Hepatic stellate cell (primary cell): ENCODE measurements at places on chromosomes 6 and 20.
A peak's percentile ranks its signal among the peaks of the same experiment; 100 is the strongest.

DNA sequence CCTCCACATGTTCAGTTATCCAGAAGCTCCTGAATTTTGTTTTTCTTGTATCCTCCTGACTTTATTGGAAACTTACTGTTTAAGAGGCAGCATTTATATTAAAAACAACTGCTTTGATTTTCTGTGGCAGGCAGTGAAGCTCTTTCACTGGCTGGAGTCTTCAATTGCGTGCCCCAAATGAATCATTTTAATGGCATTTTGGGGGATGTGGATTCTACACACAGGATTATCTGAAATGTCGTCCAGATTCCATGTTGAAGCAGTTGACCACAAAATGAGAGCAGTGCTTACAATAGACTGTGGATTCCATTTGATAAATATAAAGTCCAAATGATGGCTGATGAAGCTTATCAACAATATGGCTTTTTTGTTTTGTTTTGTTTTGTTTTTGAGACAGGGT lies 41.0 kb upstream of the HIVEP1 start:
- DNase-seq = peak; percentile 76

DNA sequence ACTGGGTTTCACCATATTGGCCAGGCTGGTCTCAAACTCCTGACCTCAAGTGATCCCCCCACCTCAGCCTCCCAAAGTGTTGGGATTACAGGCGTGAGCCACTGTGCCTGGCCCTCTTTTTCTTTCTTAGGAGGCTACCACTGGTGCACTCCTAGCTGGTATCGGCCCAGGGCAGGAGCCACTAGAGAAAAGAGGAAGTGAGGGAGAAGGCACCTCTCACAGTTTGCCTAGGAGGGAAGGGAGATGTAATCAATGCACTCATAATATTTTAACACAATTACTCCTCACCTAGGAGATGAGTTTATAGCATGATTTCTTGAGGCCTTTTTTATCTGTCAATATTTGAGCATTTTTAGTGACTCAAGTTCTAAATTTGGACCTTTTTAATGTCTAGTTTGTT lies 189.0 kb upstream of the SOX4 start:
- DNase-seq = no peak

DNA sequence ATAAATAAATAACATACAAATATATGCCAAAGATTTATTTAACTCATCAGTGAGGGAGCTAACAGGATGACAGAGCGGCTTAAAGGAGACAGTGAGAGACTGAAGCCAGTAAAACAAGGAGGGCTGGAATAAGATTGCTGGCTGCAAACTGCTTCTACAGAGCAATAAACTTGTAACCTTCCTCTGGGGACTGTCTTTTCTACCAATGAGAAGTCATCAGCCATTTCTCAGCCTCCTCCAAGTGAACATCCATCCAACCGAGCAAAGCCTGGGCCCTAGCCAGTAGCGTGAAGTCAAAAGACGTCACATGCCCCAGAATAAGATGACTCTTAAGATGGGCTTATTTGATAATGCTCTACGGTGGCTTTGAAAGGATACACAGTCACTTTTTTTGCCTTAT lies 42.5 kb downstream of the CPXM1 start:
- DNase-seq = no peak

- DNase-seq = no peak
Observed at GRCh38 chr20:31712112-31712553, 10.5 kb downstream of the BCL2L1 start.

GRCh38 chr6:82073484-82073883 lies 174.1 kb downstream of the IBTK start:
- no peak for DNase-seq

GRCh38 chr6:157668009-157668401 lies 155.0 kb upstream of the SNX9 start:
- no peak for DNase-seq

- DNase-seq = no peak
Observed at GRCh38 chr6:167970230-167970629, 27.2 kb upstream of the KIF25 start.

DNA sequence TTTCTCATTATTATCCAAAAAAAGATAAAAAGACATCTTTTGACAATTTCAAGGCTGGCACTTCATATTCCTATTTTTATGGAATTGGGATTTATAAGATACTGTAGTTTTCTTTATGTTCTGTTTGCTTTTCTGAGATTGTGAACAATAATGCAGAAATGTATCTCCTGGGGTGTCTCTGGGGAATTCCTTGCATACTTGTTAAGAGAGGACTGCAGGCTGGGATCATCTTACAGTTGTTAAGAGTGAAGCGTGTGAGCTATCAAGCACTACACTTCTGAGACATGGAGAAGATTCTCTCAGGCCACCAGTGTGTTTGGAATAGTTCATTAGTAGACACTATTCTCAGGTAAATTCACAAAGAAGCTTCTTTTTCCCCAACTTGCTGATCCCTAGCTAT lies 963.3 kb upstream of the GJE1 start:
- DNase-seq = peak; percentile 54

DNA sequence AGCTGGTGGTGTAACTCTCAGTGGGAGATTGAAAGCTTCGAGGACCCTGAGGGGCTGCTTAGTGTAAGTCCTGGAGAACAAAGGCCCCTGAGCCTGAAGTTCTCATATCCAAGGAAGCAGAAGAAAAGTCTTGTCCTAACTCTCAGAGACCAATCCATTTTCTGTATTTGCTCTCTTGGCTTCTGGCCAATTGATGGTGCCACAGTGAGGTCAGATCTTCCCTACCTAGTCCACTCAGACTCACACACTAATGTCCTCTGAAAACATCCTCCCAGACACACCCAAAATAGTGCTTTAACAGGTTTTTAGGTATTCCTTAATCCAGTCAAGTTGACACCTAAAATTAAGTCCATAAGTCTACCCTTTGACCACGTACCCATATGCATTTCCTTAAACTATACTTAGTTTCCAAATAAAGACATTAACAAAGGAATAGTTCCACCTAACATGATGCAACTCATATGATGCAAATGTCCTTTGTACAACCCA lies 29.4 kb downstream of the ZNF292 start:
- DNase-seq = no peak

- DNase-seq = peak; percentile 86
Observed at GRCh38 chr20:3218307-3218988, 9.2 kb downstream of the ITPA start.

DNA sequence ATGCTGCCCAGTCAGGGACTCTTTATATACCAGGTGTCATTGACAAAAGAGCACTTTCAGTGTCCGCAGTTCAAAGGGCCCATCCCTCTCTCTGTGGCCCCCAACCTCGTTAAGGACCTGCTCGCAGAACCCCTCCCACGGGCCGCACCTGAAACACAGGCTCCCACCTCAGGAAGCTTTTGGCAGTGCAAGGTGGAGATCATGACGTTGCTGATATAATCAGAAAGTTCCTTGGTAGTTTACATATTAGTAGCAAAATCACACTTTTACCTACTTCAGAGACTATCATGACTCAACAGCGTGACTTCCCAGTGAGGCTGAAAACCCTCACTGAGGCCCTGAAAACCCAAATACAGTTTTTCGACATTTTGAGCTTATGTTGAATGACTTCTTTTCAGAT lies 4.1 kb downstream of the TTLL2 start:
- no peak for DNase-seq

DNA sequence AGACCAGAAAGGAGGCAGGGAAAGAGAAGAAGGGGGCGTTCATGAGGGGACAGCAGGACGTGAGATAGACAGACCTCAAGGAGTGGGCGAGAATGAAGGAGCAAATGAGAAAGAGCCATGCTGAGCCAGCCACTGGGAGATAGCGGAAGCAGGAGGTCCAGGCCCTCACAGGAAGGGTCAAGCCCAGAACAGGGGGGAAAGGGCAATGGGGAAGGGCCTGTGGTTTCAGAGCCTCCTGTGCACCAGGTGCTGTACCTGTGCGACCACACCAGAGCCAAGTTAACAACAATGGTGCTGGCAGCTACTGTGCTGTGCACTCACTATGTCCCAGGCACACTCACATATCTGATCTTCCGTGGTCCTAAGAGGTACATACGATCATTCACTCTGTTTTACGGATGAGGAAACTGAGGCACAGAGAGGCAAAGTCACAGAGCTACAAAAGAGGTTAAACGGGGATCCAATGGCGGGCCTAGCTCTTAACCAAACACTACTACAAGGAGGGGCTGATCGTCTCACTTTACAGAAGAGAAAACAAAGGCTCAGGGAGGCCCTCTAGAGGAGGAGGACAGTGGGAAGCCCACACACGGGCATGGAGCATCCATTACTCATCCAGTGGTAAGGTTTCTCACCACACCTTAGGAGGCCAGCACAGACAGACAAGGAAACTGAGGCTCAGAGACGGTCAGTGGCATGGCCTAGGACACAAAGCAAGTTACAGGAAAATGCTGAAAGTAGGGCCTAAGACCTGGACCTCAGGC lies 129.1 kb downstream of the PREX1 start:
- DNase-seq = no peak

GRCh38 chr6:144013486-144013909 lies 5.4 kb upstream of the PLAGL1 start:
- DNase-seq = peak; percentile 51

DNA sequence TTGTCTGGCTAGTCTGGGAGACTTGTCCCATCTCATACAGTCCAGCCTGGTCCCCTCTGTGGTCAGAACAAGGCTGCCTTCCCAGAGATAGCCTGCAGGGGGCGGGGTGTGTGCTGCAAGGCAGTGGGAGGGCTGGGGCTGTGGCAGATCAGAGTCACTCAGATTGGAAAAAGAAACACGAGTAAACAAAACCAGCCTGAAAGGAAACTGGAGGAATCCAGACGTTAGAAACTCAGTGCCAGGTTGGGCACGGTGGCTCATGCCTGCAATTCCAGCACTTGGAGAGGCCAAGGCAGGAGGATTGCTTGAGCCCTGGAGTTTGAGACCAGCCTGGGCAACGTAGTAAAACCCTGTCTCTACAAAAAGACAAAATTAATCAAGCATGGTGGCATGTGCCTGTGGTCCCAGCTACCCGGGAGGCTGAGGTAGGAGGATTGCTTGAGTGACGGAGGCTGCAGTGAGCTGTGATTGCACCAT lies 20.2 kb downstream of the LEMD2 start:
- DNase-seq = peak; percentile 93

GRCh38 chr6:74356391-74356790 lies 660.4 kb downstream of the CD109 start:
- DNase-seq = peak; percentile 12

- no peak for DNase-seq
Observed at GRCh38 chr6:54541541-54541940, 233.3 kb downstream of the TINAG start.

DNA sequence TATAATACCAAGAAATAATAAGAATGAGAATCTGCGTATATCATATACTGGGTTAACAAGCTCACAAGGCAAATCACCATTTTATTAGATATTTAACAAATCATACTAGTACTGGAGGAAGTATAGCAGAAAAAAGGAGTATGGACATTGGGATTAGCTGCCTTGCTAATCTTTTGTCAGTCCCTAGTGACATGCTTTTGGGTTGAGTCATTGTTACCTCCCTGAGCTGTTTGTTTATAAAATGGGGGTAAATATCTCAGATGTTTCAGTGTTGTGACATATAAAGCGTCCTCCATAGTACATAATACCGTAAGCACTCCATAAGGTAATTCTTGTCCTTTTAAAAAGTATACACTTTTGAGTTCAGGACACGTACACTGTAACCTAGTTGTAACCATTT lies 107.0 kb downstream of the ESR1 start:
- no peak for DNase-seq

- no peak for DNase-seq
Observed at GRCh38 chr20:50514750-50515149, 4.6 kb downstream of the PTPN1 start.

DNA sequence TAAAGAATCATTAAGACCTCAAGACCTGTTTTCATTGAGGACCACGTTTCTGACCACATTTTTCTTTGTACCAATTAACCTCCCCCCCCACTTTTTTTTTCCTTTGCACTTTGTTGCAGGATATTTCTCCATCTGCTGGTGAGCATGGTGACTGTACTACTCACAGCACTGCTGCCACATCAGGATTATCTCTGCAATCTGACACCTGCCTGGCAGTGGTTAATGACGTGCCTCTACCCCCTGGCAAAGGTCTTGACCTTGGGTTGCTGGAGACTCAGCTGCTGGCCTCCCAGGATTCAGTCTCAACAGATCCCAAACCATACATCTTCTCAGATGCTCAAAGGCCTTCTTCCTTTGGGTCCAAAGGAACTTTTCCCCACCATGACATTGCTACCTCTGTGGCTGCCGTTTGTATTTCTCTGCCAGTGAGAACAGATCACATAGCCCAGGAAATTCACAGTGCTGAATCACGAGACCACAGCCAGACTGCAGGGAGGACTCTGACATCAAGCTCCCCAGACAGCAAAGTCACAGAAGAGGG lies 46.6 kb upstream of the EDN3 start:
- DNase-seq = no peak

- no peak for DNase-seq
Observed at GRCh38 chr6:141562186-141562811, 570.4 kb upstream of the GJE1 start.

GRCh38 chr20:54100563-54100962 lies 30.2 kb upstream of the BCAS1 start:
- DNase-seq = no peak

DNA sequence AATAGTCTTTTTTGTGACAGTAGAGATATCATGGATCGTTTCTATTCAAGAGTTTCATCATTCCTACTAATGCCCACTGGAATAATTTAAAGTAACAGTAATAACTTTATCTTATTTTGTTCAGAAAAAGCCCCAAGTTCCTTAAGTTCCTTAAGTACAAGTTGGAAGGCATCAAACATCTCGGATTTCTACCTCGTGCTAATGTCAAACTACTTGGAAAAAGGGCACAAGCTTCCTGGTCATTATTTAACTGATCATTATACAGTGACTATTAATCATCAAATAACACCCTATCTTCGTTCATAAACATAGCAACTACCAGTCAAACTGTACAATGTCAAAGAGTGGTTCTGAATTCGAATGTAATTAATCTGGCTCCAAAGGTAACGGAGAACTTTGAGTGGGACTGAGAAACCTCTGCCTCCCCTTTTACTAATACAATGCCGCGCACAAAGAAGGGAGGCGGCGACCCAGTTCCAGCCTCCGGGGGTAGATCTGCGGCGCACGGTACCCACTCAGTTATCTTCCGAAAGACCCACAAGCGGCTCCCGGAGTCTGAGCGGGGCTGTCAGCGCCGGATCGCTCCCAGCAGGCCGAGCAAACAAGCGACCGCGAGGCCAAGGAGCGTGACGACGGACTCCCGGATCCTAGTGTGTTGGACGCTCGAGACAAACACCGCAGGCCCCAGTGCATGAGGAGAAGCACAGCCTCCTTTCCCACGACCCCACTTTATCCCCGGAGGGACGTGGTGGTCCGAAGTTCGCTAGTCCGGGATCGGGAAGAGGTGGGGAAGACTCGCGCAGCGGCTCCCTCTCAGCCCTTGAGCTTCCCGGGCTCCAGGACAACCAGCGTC lies 716 bp downstream of the SHPRH start:
- peak; percentile 41 for DNase-seq

GRCh38 chr20:50199703-50200102 lies 9.1 kb downstream of the CEBPB start:
- DNase-seq = no peak
